ENCODE measurements at places on chromosomes 7 and 10.

DNA sequence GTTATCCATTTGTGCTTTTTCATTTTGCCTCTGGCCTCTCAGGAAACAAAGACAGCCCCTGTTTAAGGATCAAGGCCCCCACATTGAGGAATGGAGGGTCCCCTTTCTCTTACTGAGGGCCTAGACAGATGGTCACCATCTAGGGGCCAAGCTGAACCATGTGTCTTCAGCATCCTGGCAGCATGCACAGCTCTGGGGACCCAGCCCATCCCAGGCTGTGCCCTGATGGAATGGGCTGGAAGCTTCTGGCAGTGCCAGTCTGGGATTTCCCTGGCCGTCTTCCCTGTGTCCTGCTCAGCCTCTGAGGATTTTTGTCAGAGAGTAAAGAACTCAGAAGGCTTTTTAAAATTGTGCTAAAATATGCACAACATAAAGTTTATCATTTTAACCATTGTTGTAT is 116.8 kb downstream of the ITIH5 start:
- DNase-seq, result no peak

- no peak for DNase-seq
Observed at GRCh38 chr7:94648731-94649130, 7.2 kb downstream of the SGCE start.

GRCh38 chr10:46096446-46096845 is 50.4 kb upstream of the MSMB start:
- DNase-seq, result no peak

- DNase-seq, result no peak
Observed at GRCh38 chr10:60444494-60445064, 54.9 kb upstream of the ANK3 start.

DNA sequence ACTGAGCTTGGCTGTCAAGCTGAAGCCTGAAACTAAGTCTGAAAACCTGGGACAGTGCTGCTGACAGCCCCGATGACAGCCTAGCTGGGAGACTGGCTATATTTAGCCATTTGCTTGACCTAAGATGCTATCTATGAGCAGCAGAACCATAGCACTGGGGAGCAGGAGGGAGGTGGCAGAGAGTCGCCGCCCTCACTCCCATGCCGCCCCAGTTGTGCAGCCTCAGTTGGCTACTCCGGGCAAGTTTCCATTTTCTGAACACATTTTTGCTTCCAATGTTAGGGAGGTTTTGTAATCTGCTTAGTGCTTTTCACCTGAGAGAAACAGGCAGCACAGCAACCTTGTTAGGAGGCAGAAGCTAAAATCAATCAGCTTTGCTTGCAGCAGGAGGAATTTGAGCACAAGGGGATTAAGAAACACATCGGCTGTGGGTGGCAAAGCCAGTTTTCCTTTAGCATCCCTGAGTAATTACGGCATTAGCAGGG is 20.4 kb upstream of the C10orf71 start:
- no peak for DNase-seq

- DNase-seq, result no peak
Observed at GRCh38 chr7:74598558-74598957, 59.0 kb upstream of the GTF2I start.

- DNase-seq, result no peak
Observed at GRCh38 chr7:45593877-45594276, 19.7 kb downstream of the ADCY1 start.

DNA sequence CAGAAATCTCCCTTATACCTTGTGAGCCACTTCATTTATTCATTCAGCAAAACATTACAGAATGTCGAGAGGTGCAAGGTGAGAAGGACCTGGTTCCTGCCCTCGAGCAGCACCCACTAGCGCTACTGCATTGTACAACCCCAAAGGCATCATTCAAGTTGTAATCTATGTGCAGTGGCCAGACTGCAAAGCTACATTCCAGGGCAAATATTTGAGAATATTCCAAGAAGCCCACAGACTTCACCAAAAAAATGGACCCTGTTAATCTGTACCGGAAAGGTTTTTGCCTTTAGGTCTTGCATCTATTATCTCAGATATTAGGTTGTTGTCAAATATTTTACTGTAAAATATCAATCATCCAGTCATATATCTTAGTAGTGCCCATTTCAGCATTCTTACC is 295.4 kb upstream of the FZD1 start:
- DNase-seq, result no peak

GRCh38 chr7:132492823-132493445 is 83.3 kb downstream of the PLXNA4 start:
- no peak for DNase-seq

- DNase-seq, result no peak
Observed at GRCh38 chr10:106788982-106789381, 375.5 kb downstream of the SORCS1 start.

GRCh38 chr7:98295467-98296192 is 14.1 kb downstream of the BRI3 start:
- DNase-seq, result no peak

- DNase-seq, result no peak
Observed at GRCh38 chr10:124345521-124345920, 73.2 kb downstream of the OAT start.

DNA sequence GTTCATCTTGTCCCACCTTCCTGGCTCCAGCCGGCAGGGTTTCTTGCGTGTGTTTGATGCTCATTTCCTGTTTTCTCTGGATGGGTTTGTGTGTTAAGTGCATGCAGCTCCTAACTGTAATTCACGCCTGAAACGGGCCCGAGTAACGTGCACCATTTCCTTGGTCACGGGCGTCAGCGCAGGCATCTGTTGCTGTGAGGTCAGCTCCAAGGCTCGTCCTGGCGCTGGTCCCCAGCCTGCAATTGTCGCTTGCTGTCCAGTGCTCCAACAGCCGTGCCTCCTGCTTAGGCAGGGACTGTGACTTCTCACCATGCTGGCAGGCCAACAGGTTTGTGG is 201.1 kb downstream of the GLRX3 start:
- DNase-seq, result no peak

- DNase-seq, result no peak
Observed at GRCh38 chr7:148699024-148699781, 500 bp downstream of the CUL1 start.

DNA sequence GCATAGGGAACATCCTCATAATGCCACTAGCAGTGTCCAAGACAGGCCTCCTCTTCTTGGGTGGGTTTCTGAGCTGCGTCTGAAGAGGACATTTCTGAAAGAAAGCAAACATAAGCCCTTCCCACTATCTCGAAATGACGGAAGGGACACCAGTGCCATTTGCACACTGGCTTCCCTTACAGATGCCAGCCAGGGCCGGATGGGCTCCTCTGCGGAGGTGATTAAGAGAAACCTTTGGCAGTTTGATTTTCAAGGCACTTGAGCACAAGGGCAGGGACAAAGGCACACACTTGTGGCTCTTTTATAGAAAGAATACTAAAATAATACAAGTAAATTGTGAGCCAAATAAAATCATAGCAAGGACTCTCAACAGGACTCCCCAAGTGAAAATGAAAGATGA is 106.6 kb upstream of the CELF2 start:
- no peak for DNase-seq

GRCh38 chr10:131223422-131223821 is 88.1 kb downstream of the TCERG1L start:
- DNase-seq, result no peak

- DNase-seq, result no peak
Observed at GRCh38 chr7:128041203-128041602, 10.0 kb upstream of the LRRC4 start.

DNA sequence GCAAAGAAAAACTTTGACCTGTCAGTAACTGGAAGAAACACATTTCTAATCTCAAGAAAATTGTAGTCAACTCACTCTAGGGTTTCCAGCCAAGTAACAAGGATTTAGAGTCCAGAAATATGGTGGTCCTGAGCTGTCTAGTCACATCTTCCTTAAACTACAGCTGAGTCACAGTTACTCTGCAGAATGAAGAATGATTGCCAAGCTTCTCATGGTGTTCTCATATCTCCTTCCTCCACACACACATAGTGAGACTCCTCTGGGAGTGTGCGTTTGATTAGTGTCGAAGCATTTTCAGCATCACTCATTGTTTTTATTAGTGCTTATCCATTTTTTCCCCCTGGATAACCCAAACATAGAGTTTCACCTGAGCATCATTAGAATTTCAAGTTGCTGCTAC is 93.1 kb upstream of the CXCL12 start:
- no peak for DNase-seq

GRCh38 chr7:2553831-2554581 is 1.3 kb downstream of the BRAT1 start:
- DNase-seq, result no peak

DNA sequence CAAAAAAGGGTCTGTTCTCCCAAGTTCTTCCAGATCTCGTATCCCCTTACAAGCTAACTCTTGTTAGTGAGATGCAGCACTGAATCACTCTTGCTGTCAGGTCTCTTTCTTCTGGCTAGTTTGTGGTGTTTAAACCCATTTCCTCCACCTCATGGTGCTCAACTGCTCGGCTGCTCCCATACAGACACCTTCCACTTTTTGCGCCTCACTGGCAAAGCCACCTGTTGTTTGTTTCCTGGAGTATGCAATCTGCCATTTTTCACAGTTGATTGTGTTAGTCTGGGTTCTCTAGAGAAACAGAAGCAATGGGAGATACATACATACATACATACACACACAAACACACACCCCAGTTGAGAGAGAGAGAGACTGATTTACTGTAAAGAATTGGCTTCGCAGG is 124.4 kb upstream of the SP8 start:
- DNase-seq, result no peak

DNA sequence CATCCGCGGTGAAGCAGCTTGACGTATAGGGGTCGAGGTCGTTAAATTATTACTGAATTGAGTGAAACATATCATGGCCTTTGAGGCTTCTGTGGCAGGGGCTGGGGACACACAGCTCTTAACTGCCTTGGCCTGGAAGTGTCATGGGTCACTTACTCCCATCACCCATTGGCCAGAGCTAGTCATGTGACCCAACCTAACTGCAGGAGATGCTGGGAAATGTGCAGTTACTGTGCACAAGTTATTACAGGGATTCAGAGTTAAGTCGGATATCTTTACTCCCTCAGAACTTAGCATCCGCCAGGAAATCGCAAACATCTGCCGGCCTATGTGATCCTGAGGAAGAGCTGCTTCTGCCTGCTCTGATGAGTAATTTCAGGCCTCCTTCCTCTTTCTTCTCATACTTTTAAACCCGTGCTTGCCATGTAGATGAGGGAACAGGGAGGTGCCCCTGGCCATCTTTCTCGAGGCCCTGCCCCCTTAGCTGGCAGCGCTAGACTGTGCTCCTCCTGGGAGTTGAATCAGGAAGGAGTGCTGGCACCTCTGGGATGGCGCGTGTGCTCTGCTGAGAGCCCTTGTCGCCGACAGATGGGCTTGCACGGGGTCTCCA is 203.6 kb downstream of the TCF7L2 start:
- DNase-seq, result no peak

- DNase-seq, result no peak
Observed at GRCh38 chr10:70260259-70260658, 23.5 kb downstream of the NPFFR1 start.
